KBM-7 (cell line): ENCODE measurements at places on chromosomes 16 and 17.

- no peak for DNase-seq
These were observed 28.8 kb downstream of the AATF start for GRCh38 chr17:36977568-36977967.

GRCh38 chr17:1005361-1005946 is 8.5 kb downstream of the TIMM22 start:
- DNase-seq, result no peak

DNA sequence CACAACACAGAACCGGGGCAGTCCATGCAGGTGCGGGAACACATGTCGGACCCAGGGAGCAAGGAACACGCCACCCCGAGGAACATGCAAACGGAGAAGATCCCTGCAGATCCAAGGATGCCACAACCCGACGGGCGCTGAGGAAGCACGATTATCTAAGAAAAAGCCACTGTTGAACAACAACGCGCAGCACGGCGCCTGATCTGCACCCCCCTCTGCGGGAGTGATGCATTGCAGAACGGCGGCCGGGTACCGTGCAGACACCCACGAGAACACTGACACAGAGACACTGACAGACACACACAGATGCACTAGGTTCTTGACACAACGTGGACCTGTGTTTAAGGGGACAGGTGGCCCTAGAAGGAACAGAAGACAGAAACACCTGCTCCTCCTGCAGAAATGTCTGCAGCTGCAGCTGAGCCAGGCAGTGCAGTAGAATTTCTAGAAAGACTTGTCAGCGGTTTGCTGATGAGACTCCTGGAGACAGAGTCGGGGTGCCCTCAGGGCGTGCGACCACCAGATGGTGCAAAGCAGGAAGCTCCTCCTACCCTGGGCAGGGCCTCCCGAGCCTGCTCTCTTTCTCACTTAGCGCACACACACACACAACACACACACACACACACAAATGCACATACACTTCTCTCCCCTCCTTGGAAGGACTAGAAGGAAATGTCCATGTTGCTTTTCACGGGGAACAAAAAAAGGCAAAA is 7.5 kb downstream of the NPTX1 start:
- no peak for DNase-seq

- no peak for DNase-seq
These were observed 106.3 kb upstream of the CRHR1 start for GRCh38 chr17:45677770-45678169.

DNA sequence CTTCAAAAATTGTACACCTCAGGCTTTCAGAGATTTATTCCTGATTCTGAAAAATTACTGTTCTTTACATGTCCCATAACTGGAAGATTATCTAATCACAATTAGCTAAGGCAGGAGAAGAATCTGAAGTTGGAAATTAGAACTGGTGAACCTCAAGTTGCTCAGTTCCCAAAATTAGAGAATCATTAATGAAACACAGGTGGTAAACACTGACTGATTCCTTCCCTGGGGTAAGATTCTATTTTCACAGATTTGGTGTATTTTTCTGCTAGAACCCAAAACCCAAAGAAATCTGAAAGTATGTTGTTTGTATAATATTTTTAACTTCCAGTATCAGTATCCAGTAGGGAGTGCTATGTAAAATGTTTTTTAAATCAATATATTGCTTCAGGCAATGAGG is 25.7 kb downstream of the PHKB start:
- DNase-seq, result no peak

DNA sequence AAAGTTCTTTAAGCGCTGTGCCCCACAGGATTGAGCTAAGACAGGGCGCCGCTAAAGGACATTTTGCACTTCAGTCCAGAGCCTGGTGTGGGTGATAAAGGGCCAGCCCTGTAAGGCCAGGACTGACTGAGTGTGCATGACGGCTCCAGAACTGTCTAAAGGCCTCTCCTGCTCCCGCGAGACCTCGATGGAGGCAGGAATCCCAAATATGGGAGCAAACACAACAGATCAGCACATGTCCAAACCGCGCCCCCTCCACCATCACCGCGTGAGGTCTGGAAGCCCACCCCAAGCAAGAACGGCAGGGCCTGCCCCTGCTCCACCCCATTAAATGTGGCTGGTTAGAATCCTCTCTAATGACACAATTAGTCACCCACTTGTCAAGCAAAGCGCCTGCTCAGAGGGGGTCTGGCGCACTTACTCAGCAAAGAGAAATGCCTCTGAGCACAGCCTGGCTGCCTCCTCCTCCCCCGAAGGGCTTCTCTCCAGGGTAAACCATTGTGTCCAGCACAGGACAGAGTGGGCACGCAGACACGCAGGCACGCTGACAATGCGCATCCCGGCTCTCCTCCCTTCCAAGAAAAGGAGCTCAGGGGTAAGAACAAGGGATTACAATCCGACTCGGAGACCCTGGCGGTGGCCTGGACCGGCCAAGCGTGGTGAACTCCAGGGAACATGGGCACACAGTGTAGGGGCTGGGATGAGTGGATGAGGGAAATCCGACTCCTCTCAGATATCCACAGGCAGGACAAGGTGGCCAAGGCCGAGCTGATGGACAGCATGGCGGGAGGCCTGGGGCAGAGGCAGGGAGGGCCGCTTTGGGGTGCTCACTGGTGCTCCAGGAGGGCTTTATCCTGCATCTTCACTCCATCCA is 1.5 kb downstream of the MXRA7 start:
- no peak for DNase-seq

DNA sequence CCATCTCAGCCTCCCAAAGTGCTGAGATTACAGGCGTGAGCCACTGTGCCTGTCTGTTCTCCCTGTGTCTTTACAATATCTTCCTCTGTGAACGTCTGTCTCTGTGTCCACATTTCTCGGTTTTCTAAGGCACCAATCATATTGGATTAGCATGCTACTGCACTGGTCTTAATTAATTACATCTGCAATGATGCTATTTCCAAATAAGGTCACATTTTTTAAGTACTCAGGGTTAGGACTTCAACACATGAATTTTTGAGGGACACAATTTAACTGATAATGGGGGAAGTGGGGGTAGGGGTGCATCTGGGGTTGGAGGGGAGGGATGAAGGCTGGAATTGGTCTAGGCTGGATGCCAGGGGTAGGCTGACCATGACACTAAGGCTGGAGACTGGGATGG is 102.6 kb downstream of the N4BP1 start:
- DNase-seq, result no peak

- DNase-seq, result no peak
These were observed 34.4 kb downstream of the CPD start for GRCh38 chr17:30413109-30413508.
